Kidney (tissue), 22 donors: ENCODE measurements at places on chromosomes 12 and 14. TPM values are rescaled to one million over a fixed set of nuclear protein-coding genes. Genes with fewer than 3 reads are reported as not detected.

DNA sequence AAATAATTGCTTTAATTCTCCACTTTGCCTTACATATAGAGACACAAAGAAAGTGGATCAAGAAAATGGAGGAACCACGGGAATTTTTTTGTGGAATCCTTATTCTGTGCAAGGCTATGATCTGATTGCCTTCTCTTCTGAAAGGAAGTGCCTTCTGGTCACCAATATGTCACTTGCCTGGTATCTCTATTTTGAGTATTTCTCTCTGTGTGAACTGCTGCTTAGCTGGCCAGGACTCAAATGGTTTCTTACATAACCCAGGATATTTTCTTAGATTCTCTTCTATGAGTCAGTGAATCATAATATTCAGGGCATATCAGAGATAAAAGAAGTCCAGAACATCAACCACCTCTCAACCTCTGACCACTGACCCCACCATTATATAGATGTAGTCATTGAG lies 156.1 kb downstream of the DIO2 start:
- H3K36me3 ChIP-seq = no peaks in the 10 kb centered on the region
- H3K4me1 ChIP-seq = no peaks in the 10 kb centered on the region
- DNase-seq = no peak
- H3K4me3 ChIP-seq = no peak overlapping the region
- no peak overlapping the region for H3K27ac ChIP-seq

The PAX9 gene
- total RNA-seq = 0.19 TPM

The SNW1 gene
- 63.9 TPM for total RNA-seq

The PAPOLA gene
- total RNA-seq = 160 TPM

The APOLD1 gene
- total RNA-seq = 18.9 TPM

The C3AR1 gene
- 17.7 TPM for total RNA-seq

DNA sequence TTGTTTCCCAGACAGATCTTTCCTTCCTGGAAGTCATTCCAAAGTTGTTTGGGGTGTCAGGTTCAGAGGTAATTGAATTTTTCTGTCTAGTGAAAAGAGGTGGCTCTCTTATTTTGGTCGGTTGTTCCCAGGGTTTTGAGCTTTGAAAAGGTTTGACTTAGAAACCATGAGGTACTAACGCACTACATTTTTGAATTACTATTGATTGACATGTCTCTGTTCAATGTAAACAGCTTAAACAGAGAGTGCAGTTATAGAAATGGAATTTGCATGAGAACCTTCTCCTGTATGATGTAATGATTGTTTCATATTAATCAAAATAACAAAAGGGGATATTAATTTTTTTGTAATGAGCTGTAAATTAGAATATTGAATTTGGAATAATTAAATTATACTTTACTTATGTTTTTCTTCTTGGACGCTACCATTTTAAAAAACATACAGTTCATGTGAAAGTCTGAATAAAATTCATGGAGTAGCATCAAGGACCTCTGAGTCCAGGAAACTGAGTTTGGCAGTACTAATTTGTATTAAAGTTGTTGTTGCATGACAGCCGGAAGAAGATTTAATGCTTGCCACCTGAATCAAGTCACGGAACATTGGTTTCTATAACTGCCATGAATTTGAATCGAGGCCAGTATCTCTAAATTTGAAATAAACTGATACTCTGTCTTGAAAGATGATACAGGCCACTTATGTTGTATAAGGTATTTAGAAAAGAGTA lies 41.7 kb downstream of the NPAS3 start:
- H3K27me3 ChIP-seq = no peaks in the 10 kb centered on the region
- no peak overlapping the region for H3K4me3 ChIP-seq
- H3K27ac ChIP-seq = no peak overlapping the region
- no peaks in the 10 kb centered on the region for H3K36me3 ChIP-seq
- peak; percentile 24 for DNase-seq

- no peaks in the 10 kb centered on the region for H3K4me1 ChIP-seq
- no peak overlapping the region for H3K27ac ChIP-seq
- no peak overlapping the region for H3K4me3 ChIP-seq
- DNase-seq = no peak
These were observed 55.3 kb downstream of the FIGNL2 start for GRCh38 chr12:51793201-51793600.

The DNAJC22 gene
- total RNA-seq = 16.2 TPM

- peak within 1 kb of the TSS; percentile 32 for H3K27ac ChIP-seq
- H3K27me3 ChIP-seq = no peaks in the 10 kb centered on the region
- no peaks in the 10 kb centered on the region for H3K36me3 ChIP-seq
- peak; percentile 54 for DNase-seq
- H3K4me1 ChIP-seq = peaks cover 15% of the 10 kb centered on the region
These were observed at the start of gene TMEM121 for GRCh38 chr14:105525861-105526775. Gene TMEM121 (plus strand): TSS chr14:105526583. CDS start chr14:105528835, 2,252 bp downstream.

DNA sequence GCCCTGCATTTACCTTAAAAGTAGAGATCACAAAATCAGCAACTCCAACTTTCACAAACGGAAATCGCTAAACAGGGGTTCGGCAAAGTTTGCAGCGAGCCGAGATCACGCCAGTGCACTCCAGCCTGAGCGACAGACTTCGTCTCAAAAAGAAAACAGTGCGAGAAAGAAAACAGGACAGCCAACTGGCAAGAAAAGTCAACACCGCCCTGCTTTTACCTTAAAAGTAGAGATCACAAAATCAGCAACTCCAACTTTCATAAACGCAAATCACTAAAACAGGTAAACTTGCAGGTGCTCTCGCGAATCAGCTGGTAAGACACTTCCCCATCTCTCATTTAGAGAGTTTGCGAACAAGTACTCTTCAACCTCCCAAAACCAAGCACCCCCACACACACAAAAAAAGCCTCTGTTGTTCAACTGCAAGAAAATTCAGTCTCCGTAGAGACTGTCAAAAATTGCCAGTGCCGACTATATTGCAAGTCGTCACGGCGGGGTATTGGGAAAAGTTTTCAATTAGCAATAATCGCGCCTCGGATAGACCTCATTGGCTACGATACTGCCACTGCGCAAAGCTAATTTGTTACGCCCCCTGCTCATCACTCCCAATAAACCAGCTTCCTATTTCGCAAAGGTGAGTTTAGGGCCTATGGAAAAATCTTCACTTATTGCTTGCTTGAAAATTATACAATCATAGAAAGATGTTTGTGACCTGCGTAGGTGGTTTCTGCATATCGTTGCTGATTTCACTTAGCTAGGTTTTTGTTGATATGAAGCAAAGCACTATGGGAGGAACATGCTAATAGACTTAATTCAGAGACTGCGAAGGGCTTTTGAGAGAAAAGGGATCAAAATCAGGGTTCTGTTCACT lies at the start of gene RNU4-1:
Gene RNU4-1, minus strand, starts transcription at position 577 of the 871 bp plus-strand sequence.
- no peaks in the 10 kb centered on the region for H3K36me3 ChIP-seq
- H3K4me1 ChIP-seq = peaks cover 2% of the 10 kb centered on the region
- no peaks in the 10 kb centered on the region for H3K27me3 ChIP-seq
- peak within 1 kb of the TSS; percentile 100 for H3K27ac ChIP-seq

- peaks cover 5% of the 10 kb centered on the region for H3K36me3 ChIP-seq
- no peaks in the 10 kb centered on the region for H3K4me1 ChIP-seq
- H3K4me3 ChIP-seq = no peak overlapping the region
- no peaks in the 10 kb centered on the region for H3K27me3 ChIP-seq
These were observed 72.9 kb downstream of the CDK17 start for GRCh38 chr12:96327346-96327745.

GRCh38 chr14:44029933-44030332 lies 477.1 kb downstream of the FSCB start:
- no peaks in the 10 kb centered on the region for H3K36me3 ChIP-seq
- no peaks in the 10 kb centered on the region for H3K27me3 ChIP-seq
- no peak for DNase-seq

The TCL1A gene
- total RNA-seq = 1.4 TPM

The GLIPR1L1 gene
- total RNA-seq = not detected

- no peaks in the 10 kb centered on the region for H3K4me1 ChIP-seq
- no peak for DNase-seq
- H3K27me3 ChIP-seq = no peaks in the 10 kb centered on the region
- H3K36me3 ChIP-seq = no peaks in the 10 kb centered on the region
These were observed 1162.7 kb downstream of the BCL11B start for GRCh38 chr14:98109326-98109725.

The ACOT6 gene
- total RNA-seq = not detected

- no peaks in the 10 kb centered on the region for H3K27me3 ChIP-seq
- H3K4me3 ChIP-seq = no peak overlapping the region
- no peak for DNase-seq
- H3K27ac ChIP-seq = no peak overlapping the region
These were observed 418.8 kb upstream of the LRFN5 start for GRCh38 chr14:41187868-41188267.

- H3K4me3 ChIP-seq = no peak overlapping the region
- no peak for DNase-seq
- H3K4me1 ChIP-seq = no peaks in the 10 kb centered on the region
- H3K27me3 ChIP-seq = no peaks in the 10 kb centered on the region
- H3K36me3 ChIP-seq = no peaks in the 10 kb centered on the region
These were observed 20.5 kb downstream of the DERA start for GRCh38 chr12:15931590-15932053.

GRCh38 chr14:36439766-36440165 lies 80.3 kb downstream of the NKX2-1 start:
- no peak for DNase-seq
- H3K4me1 ChIP-seq = no peaks in the 10 kb centered on the region
- H3K27ac ChIP-seq = no peak overlapping the region
- H3K36me3 ChIP-seq = no peaks in the 10 kb centered on the region

The IFNG-AS1 gene
- 0.85 TPM for total RNA-seq

DNA sequence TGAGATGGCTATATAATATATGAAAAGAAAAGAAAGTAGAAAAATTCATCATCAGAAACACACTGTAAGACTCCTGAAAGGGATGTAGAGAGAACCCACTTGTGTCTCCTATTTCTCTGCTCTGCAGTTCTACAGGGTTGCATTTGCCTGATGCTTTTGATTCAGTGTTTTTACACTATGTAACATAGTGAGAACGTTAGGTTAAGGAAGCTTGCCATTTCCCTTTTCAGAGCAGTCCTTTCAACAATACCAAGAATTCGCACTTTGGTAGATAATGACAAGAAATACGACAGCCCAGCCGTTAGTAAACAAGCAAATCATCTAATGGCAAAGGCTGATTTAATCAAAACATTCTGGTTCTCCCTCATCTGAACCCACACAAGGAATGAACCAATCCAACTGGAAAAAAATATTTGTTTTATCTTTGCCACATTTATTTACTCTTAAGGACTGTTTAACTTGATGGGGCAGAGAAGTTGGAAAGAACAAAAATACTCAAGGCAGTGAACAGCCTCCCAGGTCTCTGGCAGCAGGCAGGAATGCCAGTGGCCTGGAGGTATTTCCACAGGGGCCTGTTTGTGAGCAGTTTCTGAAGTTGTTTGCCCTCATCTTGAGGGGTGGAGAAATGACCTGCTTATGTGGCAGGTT lies 30.8 kb upstream of the SOCS2 start:
- no peak overlapping the region for H3K4me3 ChIP-seq
- H3K4me1 ChIP-seq = no peaks in the 10 kb centered on the region
- no peak for DNase-seq

DNA sequence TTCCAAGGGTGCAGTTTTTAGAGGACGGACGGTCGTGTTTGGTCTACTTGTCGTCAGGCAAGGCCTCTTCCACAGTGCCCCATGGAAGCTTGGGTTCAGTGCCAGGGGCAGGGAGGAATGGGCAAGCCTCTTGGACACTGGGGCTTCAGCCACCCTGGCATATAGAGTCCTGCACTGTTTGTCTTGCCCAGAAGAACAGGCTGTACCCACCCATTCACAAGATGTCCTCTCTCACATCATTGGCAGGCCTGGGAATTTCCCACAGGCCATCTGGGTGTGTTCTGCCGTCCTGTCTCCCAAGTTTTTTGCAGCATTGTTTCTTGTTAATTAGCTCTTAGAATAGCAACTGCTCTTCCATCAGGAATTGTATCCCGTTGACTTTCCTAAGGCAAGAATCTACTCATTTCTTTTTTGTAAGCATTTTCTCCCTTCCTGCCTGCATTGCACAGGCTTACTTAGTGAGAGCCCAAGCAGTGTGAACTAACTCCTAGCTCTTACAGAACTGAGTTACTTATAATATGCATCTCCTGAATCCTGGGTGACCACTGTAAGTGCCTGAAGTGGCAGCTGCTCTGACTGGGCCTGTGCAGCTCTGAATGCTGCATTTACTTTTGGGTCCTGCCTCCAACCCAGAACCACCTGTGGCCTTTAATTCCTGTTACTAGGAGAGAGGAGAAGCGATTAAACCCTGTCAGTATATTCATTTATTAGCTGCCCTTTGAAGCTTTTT lies 149.4 kb upstream of the HIF1A start:
- no peak overlapping the region for H3K27ac ChIP-seq
- H3K36me3 ChIP-seq = no peaks in the 10 kb centered on the region
- no peaks in the 10 kb centered on the region for H3K4me1 ChIP-seq
- no peak overlapping the region for H3K4me3 ChIP-seq
- DNase-seq = no peak
- no peaks in the 10 kb centered on the region for H3K27me3 ChIP-seq

The CCDC197 gene
- total RNA-seq = not detected

The ASB2 gene
- total RNA-seq = 3.7 TPM

GRCh38 chr12:132066345-132066685 lies 77.8 kb downstream of the DDX51 start:
- no peaks in the 10 kb centered on the region for H3K27me3 ChIP-seq
- H3K4me3 ChIP-seq = no peak overlapping the region
- no peaks in the 10 kb centered on the region for H3K4me1 ChIP-seq
- peaks cover 3% of the 10 kb centered on the region for H3K36me3 ChIP-seq
- H3K27ac ChIP-seq = no peak overlapping the region
